ENCODE measurements at places on chromosomes 1 and 21.

- peak; percentile 57 for ATAC-seq
These were observed 59.6 kb downstream of the LUZP1 start for GRCh38 chr1:23108918-23109533.

DNA sequence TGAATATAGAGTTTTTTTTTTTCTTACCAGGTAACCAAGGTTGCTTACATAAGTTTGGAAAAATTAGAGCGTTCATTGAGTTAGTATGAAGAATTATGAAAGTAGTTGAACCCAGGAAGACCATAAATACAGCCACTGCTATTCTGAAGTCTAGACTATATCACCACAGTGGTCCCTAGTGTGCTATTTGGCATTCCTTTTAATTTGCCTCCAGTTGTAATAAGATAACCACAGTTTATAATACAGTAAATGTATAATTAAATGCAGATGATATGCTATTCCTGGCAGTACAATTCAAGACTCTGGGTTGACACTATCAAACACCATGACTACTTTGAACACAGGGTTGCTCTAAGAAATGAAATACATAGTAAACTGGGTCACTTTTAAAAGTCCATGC lies 270.5 kb downstream of the BRINP2 start:
- ATAC-seq, result no peak

DNA sequence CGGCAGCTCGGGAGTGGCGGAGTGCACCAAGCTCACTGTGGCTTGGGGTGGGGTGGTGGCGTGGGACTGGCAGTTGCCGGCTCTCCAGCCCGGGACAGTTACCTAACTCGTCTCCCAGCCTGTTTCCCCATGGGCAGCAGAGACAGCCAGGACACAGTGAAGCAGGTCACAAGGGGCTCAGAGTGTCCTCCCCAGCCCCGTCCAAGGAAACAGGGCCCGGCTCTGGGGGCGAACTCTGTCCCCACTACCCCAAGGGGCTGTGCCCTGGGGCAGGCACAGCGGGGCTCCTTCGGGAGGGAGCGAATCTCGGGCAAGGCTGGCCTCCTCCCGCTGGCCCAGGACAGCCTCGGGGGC lies 759 bp downstream of the GPR157 start:
- ATAC-seq, result no peak

- ATAC-seq, result no peak
These were observed 297.5 kb downstream of the HHIPL2 start for GRCh38 chr1:222250376-222250775.

DNA sequence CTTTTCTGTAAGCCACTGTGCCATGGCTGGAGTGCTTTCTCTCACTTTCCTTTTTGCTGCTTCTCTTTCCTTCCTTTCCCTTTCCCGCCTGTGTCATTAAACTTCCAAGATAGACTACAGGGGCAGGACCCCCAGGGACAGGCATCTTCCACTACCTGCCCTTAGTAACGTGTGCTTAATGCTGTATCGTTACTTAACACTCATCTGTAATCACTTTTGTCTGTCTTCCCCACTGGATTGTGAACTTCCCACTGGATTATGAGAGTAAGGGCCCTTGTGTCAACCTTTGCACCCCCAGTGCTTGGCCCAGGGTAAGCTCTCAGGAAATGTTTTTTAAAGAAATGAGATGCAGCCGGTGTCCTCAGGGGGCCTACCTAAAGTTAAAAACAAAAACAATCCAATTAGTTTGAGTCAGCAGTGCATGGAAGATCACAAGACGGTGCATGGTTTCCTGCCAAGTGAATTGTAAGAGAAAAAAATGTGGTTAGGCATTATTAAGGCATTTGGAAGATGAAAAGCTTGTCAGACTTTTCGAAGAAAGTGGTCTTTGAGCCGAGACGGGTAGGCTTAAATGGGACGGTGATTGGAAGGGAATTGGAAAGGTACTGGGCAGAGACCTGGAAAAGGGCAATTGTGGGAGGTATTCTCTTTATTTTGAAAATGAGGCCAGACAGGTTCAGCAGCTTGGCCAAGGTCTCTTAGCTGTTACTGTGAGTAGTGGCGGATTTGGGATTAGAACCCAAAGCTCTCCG lies 958 bp downstream of the LYPLAL1 start:
- ATAC-seq, result peak; percentile 15

GRCh38 chr1:177786176-177786745 lies 183.6 kb downstream of the SEC16B start:
- ATAC-seq, result no peak

GRCh38 chr1:64343105-64343822 lies 126.7 kb upstream of the CACHD1 start:
- no peak for ATAC-seq

DNA sequence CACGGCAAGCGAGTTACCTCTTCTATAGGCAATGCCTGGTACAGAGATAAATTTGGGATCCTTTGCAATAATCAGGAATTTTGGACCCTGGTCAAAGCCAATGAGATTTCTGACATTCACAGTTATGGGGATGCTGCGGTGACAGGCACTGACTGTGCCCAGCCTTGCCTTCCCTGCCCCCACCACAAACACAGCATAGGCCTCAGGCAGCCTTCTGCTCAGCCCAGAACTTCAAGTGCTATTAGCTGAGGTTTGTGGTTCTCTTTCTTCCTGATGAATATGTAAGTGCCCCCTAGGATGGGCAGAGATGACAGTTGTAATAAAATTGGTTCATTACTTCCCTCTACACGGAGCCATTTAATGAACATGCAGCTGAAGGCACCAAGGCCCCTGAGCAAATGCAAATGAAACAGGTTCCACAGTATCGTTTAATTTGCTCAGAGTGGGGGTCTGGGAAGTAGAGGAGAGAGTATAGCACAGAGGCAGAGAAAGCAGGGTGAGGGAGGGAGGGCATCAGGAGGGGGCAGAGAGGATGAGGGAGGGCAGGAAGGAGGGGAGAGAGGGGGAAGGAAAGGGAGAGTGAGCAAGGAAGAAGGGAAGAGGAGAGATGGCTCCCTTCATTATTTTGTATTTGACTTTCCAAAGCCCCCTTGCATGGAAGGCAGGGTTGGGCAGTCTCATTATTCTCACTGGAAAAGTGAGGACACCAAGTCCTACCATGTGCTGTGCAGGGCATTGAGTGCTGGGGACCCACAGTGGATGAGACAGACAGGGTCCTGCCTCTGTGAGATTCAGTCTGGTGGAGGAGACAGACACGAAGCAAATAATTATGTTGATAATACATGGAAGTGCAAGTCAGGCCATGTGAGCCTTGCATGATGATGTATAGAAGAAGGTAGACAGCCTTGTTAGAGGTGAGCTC lies 513.0 kb downstream of the PTPRU start:
- no peak for ATAC-seq

DNA sequence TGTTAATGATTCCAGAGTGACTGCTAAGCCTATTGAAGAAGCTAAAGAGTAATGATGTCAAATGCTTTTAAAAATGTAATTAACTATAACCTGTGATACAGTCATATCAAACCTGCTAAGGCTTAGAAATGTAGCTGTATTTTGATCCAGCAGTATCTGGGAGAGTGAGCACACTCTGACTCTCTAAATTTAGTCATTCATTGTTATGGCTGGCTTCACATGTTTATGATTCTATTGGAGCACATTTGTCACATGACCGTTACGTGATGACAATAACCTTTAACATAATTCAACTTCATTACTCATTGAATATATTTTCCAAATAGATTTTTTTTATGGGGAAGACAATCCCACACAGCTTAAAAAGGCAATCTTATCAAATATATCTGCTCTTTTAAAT lies 587.1 kb downstream of the LMO4 start:
- ATAC-seq, result no peak

- no peak for ATAC-seq
These were observed 3.3 kb downstream of the CASZ1 start for GRCh38 chr1:10793129-10793651.

- no peak for ATAC-seq
These were observed 1650.3 kb downstream of the BRINP3 start for GRCh38 chr1:188827400-188827799.

DNA sequence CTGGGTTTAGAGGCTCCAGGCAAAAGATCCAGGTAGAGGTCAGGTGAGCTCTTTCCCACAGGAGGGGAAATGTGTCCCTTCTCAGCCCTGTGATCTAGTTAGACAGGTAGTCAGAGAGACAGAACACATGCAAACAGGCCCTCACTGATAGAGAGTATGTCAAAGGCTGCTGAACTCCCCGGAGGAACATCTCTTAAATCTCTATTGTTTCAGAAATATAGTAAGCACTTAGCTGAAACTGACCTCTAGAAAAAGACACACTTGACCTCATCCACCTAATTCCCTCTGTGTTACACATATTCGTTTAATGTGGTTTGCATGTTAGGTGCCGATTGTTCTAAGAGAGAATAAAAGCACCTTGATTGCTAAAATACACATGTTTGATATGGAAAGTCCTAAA lies 23.3 kb downstream of the SUSD4 start:
- no peak for ATAC-seq

GRCh38 chr1:167102906-167103573 lies 9.2 kb downstream of the STYXL2 start:
- ATAC-seq, result no peak

- ATAC-seq, result no peak
These were observed 17.8 kb downstream of the ZNF670 start for GRCh38 chr1:247060771-247061170.

DNA sequence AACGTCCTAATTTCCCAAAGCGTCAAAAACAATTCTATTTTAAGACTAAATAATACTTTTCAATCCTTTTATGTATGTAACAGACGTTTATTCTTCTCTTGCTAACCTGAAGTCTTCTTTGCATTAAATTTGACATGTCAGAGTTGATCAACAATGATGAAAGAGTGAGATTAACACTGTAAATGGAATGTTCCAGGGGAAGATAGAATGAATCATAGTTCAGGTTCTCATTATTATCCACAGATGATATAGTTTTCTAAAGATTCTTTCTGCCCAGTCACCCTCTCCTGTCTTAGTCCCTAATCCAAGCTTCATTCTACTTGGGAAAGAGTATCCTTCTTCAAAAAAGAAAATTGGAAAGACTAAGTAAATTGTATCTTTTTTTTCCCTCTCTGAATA lies 38.9 kb downstream of the SDCCAG8 start:
- ATAC-seq, result no peak

GRCh38 chr21:35528116-35529042 lies 479.3 kb upstream of the RUNX1 start:
- ATAC-seq, result peak; percentile 54

- no peak for ATAC-seq
These were observed 20.3 kb upstream of the FCRL4 start for GRCh38 chr1:157618190-157618589.

DNA sequence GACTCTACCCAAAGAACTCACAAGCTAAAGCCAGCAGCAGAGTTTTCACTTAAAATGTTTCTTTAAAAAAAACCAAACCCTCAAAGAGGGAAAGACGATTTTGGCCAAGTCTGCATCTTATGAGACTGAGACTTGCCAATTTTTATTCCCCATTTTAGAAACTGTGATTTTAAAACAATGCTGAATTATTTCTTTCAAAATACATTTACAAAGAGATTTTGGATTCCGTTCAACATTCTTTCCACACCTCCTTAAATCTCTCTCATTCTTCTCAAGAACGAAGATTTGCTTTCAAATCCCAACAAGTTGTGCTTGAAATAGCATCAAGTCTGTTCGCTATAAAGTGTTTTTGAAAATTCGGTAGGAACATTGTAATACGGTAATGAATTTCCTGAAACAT lies 133.9 kb upstream of the VANGL1 start:
- no peak for ATAC-seq

- ATAC-seq, result no peak
These were observed 824 bp upstream of the IFI44L start for GRCh38 chr1:78619446-78619802.

DNA sequence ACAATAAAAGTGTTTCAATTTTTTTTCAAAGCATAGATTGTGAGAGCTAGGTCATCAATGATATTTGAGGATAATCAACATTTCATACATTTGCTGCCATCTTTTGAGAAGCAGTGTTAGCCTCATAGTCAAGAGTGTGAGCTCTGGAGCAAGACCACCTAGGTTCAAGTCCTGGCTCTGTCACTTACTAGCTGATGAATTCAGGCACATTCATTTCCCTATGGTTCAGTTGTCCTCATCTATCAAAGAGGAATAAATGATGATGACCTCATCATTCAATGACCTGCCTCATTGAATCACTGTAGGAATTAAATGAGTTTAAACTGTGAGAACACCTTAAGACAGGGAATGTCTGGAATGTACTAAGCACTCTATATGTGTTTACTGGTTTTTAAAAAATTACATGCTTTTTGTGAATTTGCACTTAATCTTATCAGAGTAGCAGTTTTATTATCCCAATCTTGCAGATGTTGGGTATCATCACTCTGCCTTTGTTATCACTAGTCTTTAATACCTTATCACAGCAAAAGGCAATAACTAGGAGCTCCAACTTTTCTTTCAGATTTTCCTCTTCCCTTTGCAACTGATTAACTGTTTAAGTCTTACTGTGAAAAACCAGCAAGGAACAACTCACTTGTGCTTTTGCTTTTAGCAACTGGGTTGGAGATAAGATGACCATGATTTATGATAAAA lies 47.4 kb downstream of the SLC30A10 start:
- no peak for ATAC-seq

- no peak for ATAC-seq
These were observed 18.0 kb upstream of the VSIG8 start for GRCh38 chr1:159880430-159880829.

DNA sequence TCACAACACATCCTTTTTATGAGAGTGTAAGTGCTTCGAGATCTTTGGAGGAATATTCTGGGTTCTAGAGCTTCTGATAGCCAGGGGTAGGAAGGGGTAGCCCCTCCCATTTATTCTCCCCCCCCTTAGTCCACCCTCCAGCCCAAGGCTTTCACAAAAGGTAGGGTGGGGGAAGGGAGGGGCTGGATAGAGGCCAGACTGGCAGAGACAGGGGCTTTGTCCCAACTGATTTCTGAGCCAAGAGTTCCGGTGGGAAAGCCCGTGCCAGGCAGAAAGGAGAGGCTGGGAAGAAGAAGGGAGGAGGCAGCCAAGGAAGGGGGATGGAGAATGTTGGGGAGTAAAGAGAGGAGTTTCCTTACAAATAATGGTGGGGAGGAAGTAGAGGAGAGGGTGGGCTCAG lies 3.1 kb downstream of the BCAN start:
- no peak for ATAC-seq

- no peak for ATAC-seq
These were observed 10.6 kb downstream of the TXNIP start for GRCh38 chr1:145985502-145986439.

- no peak for ATAC-seq
These were observed 31.9 kb upstream of the SLC19A2 start for GRCh38 chr1:169517558-169518186.

- no peak for ATAC-seq
These were observed 42.1 kb upstream of the EDARADD start for GRCh38 chr1:236351875-236352573.

Data from activated CD4-positive, CD25-positive, alpha-beta regulatory T cell treated with anti-CD3 and anti-CD28 coated beads, Interleukin-2, amount 50 U/mL, for 24 hours (primary cell).